ENCODE measurements at places on chromosomes 13 and 19. TPM values are rescaled to one million over a fixed set of nuclear protein-coding genes. Genes with fewer than 3 reads are reported as not detected.
A peak's percentile ranks its signal among the peaks of the same experiment; 100 is the strongest.

MBD3L2 gene
- not detected for total RNA-seq

- DNase-seq = no peak
- H3K4me3 ChIP-seq = no peak overlapping the region
- peaks cover 43% of the 10 kb centered on the region for H3K4me1 ChIP-seq
- H3K36me3 ChIP-seq = no peaks in the 10 kb centered on the region
- peak overlapping the region; percentile 23 for H3K27ac ChIP-seq
These were observed 5.7 kb downstream of the PAK4 start for GRCh38 chr19:39131255-39131755.

- peaks cover 10% of the 10 kb centered on the region for H3K4me1 ChIP-seq
- H3K27me3 ChIP-seq = no peaks in the 10 kb centered on the region
- H3K27ac ChIP-seq = no peak overlapping the region
- DNase-seq = no peak
These were observed 63.1 kb downstream of the ZNF100 start for GRCh38 chr19:21704320-21704719.

DNA sequence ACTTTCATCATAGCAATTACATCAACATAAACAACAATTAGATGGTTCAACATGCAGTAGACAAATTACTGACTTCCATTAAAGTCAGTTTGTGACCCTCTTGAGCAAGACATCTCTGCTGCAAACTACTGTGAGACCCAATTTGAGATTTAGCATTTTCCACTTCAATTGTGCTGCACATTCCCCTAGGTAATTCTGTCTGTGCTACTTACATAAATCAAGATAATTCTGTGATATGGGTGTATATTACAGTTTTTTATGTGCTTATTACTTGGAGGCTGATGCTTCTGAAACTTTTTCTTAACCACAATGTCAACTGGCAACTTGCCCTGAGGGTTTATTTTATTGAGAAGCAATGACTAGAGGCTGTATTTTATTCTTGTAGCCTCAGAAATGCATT is 1714.4 kb downstream of the OLFM4 start:
- H3K27ac ChIP-seq = no peak overlapping the region
- H3K4me3 ChIP-seq = no peak overlapping the region
- H3K4me1 ChIP-seq = no peaks in the 10 kb centered on the region

GRCh38 chr13:93446238-93446637 is 219.6 kb downstream of the GPC6 start:
- no peak overlapping the region for H3K4me3 ChIP-seq
- no peaks in the 10 kb centered on the region for H3K36me3 ChIP-seq
- no peaks in the 10 kb centered on the region for H3K27me3 ChIP-seq
- no peak overlapping the region for H3K27ac ChIP-seq
- DNase-seq = no peak

DNA sequence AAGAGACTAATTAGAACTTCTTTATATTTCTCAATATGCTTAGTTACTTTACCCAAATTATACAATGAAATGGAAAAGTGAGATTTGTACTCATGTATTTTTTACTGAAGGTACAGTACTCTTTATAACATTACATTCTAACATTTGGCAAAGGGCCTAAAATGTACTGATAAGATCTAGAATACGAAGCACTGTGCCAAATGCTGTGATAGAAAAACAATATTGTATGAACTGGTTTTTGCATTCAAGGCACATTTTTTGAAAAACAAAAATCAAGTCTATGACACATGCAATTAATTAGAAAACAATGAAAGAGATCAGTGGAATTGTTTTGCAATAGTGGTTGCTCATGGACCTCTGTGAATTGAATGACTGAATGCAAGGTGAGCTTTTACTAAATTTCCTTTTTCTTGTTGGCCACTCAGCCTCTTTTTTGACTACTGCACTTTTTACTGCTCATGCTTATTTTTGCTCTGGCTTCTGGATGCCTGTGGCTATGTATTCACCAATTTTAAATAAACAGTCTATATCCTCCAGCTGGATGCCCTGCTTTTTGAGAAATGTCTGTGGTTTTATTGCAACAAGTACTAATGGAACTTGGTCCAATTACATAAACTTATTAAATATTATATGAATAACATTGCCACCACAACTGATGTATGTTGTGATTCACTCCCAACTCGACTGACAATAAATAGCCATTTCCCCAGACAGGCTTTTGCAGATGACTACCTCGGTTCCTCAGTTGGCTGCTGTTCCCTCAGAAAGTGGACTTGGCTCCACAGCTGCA is 41.4 kb upstream of the OBI1 start:
- no peaks in the 10 kb centered on the region for H3K27me3 ChIP-seq
- no peaks in the 10 kb centered on the region for H3K4me1 ChIP-seq
- H3K36me3 ChIP-seq = no peaks in the 10 kb centered on the region
- H3K27ac ChIP-seq = no peak overlapping the region

- no peaks in the 10 kb centered on the region for H3K27me3 ChIP-seq
- H3K27ac ChIP-seq = no peak overlapping the region
- no peaks in the 10 kb centered on the region for H3K36me3 ChIP-seq
- no peaks in the 10 kb centered on the region for H3K4me1 ChIP-seq
- DNase-seq = no peak
These were observed 91.7 kb downstream of the EFNB2 start for GRCh38 chr13:106443607-106444322.

DNA sequence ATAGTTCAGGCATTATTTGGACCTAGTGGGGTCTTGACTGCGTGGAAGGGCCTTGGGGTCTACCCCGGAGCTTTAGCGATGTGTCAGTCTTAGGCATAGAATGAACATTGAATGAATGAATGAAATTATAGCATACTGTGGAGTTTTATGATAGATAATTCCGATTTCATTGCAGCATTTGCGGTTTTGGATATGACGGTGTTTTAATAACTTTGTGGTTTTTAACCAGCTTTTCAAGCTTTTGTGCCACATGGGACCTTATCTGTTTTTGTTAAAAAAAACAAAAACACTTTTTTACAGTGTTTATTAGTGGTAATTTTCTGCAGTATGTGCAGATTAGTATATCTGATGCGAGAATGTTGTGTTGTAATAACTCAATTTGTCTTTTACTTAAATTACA is 696 bp downstream of the NUP58 start:
- peak overlapping the region; percentile 88 for H3K4me3 ChIP-seq
- H3K36me3 ChIP-seq = no peaks in the 10 kb centered on the region
- no peak for DNase-seq
- H3K27ac ChIP-seq = no peak overlapping the region

DNA sequence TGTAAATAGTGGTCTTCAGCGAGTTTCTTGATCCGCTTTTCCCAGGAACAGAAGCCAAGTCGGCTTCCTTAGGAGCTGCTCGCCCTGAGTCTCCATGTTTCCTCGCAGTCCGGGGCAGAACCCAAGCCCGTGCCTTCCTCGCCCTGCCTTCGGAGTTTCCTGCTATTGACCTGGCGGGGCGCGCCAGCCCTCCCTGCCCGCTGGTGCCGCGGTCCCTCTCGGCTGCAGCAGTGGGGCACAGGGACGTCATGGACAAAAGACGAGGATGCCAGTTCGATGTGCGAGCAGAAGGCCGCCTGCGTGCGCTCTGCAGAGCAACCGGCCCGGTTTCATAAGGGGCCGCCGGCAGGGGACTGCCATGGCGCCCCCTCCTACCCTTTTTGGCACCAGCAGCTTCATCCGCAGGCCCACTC is 156.6 kb downstream of the TM9SF2 start:
- H3K4me1 ChIP-seq = peaks cover 26% of the 10 kb centered on the region
- peak overlapping the region; percentile 21 for H3K4me3 ChIP-seq
- H3K27me3 ChIP-seq = no peaks in the 10 kb centered on the region
- peak; percentile 74 for DNase-seq
- peak overlapping the region; percentile 87 for H3K27ac ChIP-seq
- no peaks in the 10 kb centered on the region for H3K36me3 ChIP-seq

UPK1A gene
- total RNA-seq = 0.61 TPM

PSG2 gene
- total RNA-seq = not detected

GRCh38 chr19:38836983-38837626 is 5.5 kb upstream of the ECH1 start:
- no peaks in the 10 kb centered on the region for H3K27me3 ChIP-seq
- no peak for DNase-seq
- H3K4me1 ChIP-seq = no peaks in the 10 kb centered on the region
- H3K36me3 ChIP-seq = peaks cover 68% of the 10 kb centered on the region

DNA sequence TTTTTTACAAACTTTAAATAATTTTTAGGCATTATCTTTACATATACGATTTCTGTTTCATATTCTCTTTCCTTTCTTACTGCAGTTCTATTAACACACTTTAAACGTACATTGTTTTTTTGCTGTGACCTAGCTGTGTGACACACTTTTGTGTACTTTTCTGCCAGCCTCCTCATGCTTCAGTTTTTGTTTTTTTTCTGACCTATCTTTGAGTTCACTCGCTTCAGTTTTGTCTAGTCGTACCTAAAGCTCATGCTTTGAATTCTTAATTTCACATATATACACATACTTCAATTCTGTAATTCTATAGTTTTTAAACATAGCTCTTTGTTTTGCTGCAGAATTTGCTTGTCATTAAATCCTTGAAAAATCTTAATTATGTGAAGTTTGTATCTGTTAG is 150.4 kb downstream of the PDS5B start:
- H3K4me3 ChIP-seq = no peak overlapping the region
- H3K4me1 ChIP-seq = no peaks in the 10 kb centered on the region
- DNase-seq = no peak
- H3K27me3 ChIP-seq = no peaks in the 10 kb centered on the region

ZNF530 gene
- total RNA-seq = 9.3 TPM

- DNase-seq = no peak
- no peak overlapping the region for H3K4me3 ChIP-seq
- H3K4me1 ChIP-seq = peaks cover 4% of the 10 kb centered on the region
- no peaks in the 10 kb centered on the region for H3K27me3 ChIP-seq
- no peak overlapping the region for H3K27ac ChIP-seq
- H3K36me3 ChIP-seq = no peaks in the 10 kb centered on the region
These were observed 21.0 kb downstream of the ITGBL1 start for GRCh38 chr13:101473458-101473857.

GRCh38 chr13:110341445-110342244 is 34.6 kb downstream of the COL4A2 start:
- no peaks in the 10 kb centered on the region for H3K36me3 ChIP-seq
- peaks cover 3% of the 10 kb centered on the region for H3K4me1 ChIP-seq
- no peak for DNase-seq
- H3K27me3 ChIP-seq = no peaks in the 10 kb centered on the region
- no peak overlapping the region for H3K4me3 ChIP-seq

DNA sequence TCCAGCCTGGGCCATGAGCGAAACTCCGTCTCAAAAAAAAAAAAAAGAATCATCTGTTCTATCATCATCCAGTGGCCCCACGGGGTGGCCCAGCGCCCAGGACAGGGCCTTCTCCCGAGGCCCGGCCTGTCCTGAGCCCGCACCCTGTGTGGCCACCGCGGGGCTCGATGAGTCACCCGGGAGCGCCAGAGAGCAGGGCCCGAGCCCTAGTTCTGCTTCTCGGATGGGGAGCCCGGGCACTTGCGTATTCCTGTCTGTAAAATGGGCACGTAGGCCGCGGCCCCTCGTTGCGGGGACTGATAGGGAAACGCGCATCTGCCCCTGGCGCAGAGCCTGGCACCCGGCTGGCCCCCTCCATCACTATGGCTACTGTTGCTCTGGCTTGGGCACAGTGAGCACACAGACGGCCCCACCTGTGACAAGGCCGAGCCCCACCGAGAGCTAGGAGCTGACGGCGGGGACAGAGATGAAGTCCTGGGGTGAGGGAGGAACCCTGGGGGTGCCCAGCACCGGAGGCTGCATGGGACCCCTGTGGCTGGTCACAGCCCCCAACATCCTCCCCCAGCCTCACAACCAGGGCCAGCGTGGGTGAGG is 21.3 kb upstream of the UQCR11 start:
- H3K4me1 ChIP-seq = peaks cover 3% of the 10 kb centered on the region
- DNase-seq = no peak
- peaks cover 45% of the 10 kb centered on the region for H3K36me3 ChIP-seq
- H3K27ac ChIP-seq = no peak overlapping the region

MTUS2 gene
- total RNA-seq = 0.75 TPM

DNA sequence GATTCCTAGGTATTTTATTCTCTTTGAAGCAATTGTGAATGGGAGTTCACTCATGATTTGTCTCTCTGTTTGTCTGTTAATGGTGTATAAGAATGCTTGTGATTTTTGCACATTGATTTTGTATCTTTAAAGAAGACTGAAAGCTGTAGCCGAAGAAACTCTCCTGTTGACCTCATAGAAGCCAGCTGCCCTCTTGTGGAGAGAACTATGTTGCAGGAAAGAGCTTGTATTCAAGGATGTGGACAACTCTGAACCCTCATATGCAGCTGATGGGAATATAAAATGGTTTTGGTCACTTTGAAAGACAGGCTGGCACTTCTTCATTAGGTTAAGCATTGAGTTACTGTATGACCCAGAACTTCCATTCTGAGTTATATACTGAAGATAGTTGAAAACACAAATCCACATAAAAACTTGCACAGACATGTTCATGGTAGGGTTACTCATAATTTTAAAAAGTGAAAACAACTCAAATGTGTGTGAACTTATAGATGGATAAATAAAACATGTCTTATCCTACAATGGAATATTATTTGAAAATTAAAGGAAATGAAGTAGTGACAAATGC is 65.8 kb upstream of the SLITRK6 start:
- H3K27me3 ChIP-seq = no peaks in the 10 kb centered on the region
- H3K27ac ChIP-seq = no peak overlapping the region
- no peak overlapping the region for H3K4me3 ChIP-seq
- no peak for DNase-seq
- H3K36me3 ChIP-seq = no peaks in the 10 kb centered on the region
- H3K4me1 ChIP-seq = no peaks in the 10 kb centered on the region

GRCh38 chr19:55113570-55114039 is 3.8 kb downstream of the PPP1R12C start:
- no peak overlapping the region for H3K4me3 ChIP-seq
- no peaks in the 10 kb centered on the region for H3K36me3 ChIP-seq
- DNase-seq = no peak
- H3K27ac ChIP-seq = peak overlapping the region; percentile 57
- H3K27me3 ChIP-seq = no peaks in the 10 kb centered on the region

- DNase-seq = no peak
- H3K27me3 ChIP-seq = no peaks in the 10 kb centered on the region
- no peaks in the 10 kb centered on the region for H3K4me1 ChIP-seq
- H3K4me3 ChIP-seq = no peak overlapping the region
- no peak overlapping the region for H3K27ac ChIP-seq
- H3K36me3 ChIP-seq = no peaks in the 10 kb centered on the region
These were observed 194.7 kb downstream of the ABCC4 start for GRCh38 chr13:95106562-95106961.

- H3K27ac ChIP-seq = no peak overlapping the region
- no peaks in the 10 kb centered on the region for H3K27me3 ChIP-seq
- DNase-seq = no peak
- no peak overlapping the region for H3K4me3 ChIP-seq
- no peaks in the 10 kb centered on the region for H3K36me3 ChIP-seq
These were observed 216.2 kb downstream of the IRS2 start for GRCh38 chr13:109569958-109570711.

DNA sequence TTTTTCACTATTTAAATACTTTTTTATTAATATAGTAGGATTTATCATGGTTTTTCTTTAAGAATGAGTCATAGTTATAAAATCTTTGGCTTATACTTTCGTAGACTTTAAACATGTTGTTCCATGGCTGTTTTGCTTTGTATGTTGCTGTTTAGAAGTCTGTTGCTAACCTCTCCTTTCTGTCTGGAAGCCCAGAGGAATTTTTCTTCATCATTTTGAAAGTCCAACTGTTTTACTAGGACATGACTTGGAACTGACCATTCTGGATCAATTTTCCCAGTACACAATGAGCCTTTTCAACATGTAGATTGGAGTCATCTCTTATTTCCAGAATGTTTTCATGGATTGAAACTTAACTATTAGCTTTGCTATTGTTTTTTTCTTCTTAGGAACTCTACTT is 7.9 kb downstream of the CAB39L start:
- no peaks in the 10 kb centered on the region for H3K36me3 ChIP-seq
- DNase-seq = no peak
- H3K4me3 ChIP-seq = no peak overlapping the region
- H3K27me3 ChIP-seq = no peaks in the 10 kb centered on the region
- H3K27ac ChIP-seq = no peak overlapping the region

KIR3DL2 gene
- not detected for total RNA-seq

NBEA gene
- 21.5 TPM for total RNA-seq
